ENCODE measurements at places on chromosomes 4 and X.

GRCh38 chr4:165433529-165433928 is 54.7 kb downstream of the CPE start:
- DNase-seq, result no peak

DNA sequence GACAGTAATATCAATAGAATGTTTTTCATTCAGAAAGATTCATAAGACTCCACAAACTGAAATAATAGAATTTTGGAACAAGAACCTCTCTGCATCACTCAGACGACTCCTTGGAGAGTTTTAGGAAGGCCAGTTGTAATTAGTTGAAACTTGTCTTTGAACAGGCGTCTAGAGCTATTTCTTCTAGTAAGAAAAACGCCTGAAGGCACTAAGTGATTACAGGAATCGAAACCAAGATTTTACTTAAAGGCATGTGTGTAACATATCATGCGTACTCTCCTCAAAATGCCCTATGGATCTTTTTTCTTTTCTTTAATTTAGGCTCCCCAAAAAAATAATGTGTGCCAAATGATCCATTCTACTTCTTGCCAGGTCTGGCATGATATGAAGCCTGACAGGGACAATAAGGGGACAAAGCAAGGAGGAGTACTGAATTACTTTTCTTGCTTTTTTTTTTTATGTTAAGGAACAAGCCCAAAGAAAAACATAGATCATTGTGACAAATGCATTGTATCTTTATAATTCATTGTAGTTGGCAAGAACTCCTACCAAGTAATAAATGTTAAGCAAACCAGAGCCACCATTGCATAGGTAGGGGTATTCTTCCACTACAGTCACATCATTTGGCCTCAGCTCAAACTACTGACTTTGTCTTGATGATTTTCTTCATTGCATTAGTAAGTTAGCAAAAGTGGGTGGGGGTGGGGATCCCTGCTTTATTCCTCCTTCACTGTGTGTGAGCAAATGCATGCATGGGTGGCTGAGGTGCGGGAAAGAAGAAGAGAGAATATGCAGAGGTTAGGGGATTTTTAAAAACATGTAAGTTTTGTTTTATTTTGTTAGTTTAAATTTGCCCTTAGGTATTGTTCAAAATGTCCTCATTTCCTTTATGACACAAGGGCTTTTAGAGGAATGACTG is 79.9 kb upstream of the ATOH1 start:
- no peak for DNase-seq

GRCh38 chrX:40050532-40050931 is 47.2 kb downstream of the BCOR start:
- DNase-seq, result no peak

DNA sequence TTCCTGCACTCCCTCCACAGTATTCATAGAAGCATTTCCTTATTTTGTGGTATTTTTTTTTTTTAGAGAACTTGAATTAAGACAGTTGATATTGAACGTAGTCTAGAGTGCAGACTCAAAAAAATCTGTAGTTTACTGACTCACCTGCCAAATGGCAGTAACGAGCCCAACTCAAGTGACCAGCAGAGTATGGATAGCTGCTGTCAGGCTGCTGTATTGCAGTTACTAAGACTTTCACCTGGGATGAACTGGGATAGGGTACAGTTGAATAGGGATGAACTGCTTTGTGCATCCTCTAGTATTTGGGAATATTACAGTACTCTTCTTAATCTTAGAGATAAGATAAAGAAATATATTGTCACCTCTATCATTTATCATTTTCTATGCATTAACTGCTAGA is 7.0 kb upstream of the SLC7A11 start:
- DNase-seq, result no peak

- no peak for DNase-seq
These were observed 12.3 kb upstream of the ZNF630 start for GRCh38 chrX:48083706-48084105.

GRCh38 chrX:110087485-110088356 is 84.8 kb downstream of the TMEM164 start:
- DNase-seq, result no peak

DNA sequence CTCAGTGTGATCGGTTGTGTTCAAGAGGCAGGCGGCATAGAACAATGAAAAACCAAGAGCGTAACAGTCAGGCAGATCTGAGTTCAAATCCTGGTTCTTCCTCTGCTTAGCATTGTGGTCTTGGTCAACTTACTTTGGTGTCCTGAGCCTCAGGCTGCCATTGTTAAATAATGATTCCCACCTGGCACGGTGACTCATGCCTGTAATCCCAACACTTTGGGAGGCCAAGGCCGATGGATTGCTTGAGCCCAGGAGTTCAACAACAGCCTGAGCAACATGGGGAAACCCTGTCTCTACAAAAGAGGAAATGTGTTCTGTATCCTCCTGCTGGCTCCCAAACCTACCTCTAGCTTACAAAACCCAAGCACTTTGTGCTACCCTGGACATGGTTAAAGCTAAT is 129.0 kb upstream of the STX18 start:
- DNase-seq, result no peak

GRCh38 chrX:99415470-99415869 is 994.6 kb downstream of the PCDH19 start:
- DNase-seq, result no peak

- no peak for DNase-seq
These were observed 65.8 kb upstream of the GPRIN3 start for GRCh38 chr4:89373394-89373793.

DNA sequence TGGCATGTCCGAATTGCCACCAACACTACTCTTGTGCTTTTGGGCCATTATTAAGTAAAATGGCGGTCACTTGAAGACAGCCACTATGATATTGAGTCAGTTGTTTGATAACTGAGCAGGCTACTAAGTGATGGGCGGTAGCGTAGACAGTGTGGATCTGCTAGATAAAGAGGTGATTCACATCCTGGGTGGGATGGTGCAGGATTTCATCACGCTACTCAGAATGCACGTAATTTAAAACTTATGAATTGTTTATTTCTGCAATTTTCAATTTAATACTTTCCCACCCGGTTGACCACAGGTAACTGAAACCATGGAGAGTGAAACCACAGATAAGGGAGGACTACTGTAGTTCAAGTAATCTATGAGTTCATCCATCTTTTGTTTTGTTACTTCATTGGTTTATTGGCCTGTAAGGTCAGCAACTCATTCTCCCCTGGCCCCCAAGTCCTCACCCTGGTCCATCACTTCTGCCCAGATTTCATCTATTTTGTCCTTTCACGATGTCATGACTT is 2.9 kb downstream of the ARAF start:
- no peak for DNase-seq

- DNase-seq, result no peak
These were observed 38.6 kb downstream of the ADGRA3 start for GRCh38 chr4:22477136-22477812.

DNA sequence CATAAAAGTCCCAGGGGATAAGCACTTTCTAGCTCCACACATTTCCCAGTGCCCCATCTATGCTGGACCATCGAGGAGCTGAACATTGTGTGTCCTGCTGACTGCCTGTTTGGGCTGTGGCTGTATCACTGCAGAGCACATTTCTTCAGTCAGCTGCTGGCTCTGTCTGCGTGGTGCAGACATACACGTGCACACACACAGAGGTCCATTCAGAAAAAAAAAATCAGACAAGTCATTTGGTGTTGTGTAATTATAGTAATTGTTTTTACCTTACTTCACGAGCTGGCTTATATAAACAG is 1.1 kb upstream of the PDLIM3 start:
- DNase-seq, result no peak

GRCh38 chrX:15240414-15240813 is 29.5 kb downstream of the ASB9 start:
- DNase-seq, result no peak

DNA sequence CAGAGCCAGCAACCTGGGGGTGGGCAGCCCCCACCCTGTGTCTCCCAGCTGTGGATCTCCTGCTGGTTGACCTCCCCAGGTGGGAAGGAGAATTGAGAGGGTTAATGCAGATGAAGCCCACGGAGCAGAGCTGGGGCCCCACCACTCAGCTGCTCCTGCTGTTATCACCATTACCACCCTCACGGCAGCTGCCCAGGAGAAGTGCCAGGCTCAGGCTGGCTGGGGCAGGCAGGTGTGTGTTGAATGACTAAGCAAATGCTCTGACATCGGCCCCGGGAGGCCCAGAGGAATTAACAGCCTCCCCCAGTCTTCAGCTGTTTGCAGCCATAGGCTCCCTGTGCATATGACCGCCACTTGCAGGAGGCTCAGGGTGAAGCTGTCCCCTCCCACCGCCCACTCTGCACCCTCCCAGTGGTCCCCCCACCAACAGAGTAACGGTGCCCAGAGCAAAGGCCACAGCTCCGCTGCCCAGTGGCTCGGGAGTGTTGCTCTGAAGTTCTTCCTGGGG is 133.8 kb downstream of the CPZ start:
- no peak for DNase-seq

GRCh38 chrX:56231537-56232090 is 542 bp upstream of the KLF8 start:
- DNase-seq, result no peak
